ENCODE measurements at places on chromosomes 4 and X.

GRCh38 chr4:71713611-71714203 is 70.2 kb downstream of the GC start:
- DNase-seq, result no peak

DNA sequence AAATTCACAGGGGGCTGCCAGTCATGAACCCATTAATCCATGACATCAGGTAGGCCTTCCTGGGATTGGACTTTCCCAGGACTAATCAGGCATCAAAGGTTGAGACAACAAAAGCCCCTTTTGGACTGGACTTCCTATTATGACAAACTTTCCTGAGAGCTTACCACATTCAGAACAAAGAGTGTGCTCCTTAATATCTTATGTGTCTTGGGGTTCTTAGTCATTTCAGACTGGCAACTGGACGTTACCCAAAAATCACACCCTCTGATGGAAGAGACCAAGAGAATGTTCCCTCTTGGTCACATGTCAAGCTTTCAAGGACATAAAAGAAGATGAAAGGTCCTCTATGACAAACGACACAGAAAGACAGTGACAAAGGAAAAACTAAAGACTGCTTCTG is 31.6 kb upstream of the PPP1R2C start:
- no peak for DNase-seq

DNA sequence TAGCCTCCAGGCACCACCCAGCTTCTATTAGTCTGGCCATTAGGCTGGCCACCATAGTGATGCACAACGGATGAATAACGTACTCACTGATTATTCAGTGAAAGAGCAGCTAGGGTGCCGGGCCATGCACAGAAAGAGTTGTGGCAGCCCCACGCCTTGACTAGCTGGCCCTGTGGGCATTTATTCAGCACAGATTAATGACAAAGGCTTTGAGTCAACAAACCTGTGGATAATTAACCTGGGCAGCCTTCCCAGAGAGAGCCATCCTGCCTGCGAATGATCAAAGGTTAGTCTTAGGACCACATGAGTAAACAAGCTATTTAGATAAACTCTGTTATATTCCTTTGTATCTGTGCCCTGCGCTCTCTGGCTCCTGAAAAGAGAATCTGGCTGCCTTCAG is 37.2 kb downstream of the MAP9 start:
- DNase-seq, result no peak

GRCh38 chr4:139266208-139266582 is 13.8 kb downstream of the MGARP start:
- no peak for DNase-seq

GRCh38 chr4:148434075-148434773 is 8.0 kb downstream of the NR3C2 start:
- DNase-seq, result no peak

DNA sequence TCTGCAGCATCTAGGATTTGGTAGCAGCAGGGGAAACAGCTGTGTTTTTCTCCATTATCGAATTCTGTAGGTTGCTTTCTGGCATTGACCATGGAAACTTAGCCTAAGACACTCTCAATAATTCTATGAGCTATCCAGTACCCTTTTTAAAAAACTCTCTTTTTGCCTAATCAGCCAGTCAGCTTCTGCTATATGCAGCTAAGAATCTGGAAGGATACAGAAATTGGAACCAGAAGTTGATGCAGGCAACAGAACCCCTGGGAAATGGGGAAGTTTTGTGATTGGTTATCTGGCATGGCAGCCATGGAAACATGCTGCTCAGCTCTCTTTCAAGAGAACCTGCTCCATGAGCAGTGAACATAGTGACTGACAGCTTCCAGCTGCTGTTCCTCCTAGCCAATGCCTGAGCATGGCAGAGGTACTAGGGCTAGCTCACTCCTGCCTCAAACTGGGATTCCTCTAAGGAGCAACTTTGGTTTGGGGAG is 417.6 kb upstream of the MAOA start:
- DNase-seq, result no peak

GRCh38 chr4:174192943-174193342 is 90.5 kb downstream of the FBXO8 start:
- no peak for DNase-seq

DNA sequence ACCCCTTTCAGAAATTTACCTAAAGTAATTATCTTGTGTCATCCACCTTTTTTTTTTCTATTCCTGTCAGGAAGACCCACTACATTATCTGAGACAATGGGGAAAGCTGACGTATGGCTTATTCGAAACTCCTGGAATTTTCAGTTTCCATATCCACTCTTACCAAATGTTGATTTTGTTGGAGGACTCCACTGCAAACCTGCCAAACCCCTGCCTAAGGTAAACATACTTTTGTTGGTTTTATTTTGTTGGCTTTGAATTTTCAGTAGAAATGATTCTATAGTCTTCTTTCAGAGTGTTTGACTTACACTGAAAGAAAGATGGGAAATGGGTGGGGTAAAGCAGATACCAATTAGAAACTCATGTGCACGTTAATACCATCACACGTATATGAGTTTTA is 2.2 kb downstream of the UGT2B7 start:
- no peak for DNase-seq

DNA sequence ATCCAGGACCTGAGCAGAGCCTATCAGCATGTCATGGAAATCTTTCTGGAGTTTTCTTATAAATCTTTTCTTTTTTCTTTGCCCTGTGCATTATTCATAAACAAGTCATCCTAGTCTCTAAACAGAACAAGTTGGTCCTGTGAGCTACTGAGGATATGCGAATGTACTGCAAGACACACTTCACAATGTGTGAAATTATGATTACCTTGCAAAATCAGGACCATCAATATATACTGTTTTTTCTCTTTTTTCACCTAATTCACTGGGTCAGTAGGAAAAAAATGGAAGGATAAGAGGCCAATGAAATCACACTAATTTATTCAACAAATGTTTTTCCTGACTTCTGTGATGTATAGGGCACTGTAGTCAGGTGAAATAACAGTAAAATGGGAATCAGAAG is 14.4 kb upstream of the SORBS2 start:
- no peak for DNase-seq

DNA sequence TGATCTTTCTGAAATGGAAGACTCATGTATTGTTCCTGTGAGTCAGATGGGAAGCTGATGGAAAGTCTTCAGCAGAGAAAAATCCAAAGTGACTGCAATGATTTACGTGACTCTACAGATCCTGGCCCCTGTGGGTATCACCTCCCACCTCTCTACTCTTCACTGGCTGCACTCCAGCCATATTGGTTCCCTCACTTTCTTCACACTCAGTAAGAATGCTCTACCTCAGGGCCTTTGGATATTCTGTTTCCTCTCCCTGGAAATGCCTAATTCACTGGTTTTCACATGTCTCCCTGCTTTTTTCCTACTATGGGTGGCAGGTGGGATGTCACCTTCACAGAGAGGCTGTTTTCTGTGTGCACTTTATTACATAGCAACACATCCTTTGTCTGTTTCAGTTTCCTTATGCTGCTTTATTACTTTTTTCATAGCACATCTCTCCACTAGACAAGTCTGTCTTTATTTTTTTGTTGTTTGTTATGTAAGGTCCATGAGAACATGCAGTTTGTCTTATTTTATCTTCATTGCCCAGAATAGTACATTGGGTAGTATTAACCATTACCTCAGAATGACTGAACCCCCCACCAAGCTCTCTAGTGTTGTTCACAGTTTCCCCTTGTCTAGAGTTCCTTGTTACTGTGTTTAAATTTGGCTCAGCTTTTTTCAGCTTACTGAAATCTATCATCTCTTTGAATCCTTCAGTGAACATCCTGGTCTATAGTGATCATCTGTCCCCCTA is 57.6 kb upstream of the CLNK start:
- no peak for DNase-seq

GRCh38 chr4:185512516-185512915 is 22.8 kb downstream of the PDLIM3 start:
- DNase-seq, result no peak

GRCh38 chrX:29043746-29044145 is 456.5 kb downstream of the IL1RAPL1 start:
- no peak for DNase-seq

DNA sequence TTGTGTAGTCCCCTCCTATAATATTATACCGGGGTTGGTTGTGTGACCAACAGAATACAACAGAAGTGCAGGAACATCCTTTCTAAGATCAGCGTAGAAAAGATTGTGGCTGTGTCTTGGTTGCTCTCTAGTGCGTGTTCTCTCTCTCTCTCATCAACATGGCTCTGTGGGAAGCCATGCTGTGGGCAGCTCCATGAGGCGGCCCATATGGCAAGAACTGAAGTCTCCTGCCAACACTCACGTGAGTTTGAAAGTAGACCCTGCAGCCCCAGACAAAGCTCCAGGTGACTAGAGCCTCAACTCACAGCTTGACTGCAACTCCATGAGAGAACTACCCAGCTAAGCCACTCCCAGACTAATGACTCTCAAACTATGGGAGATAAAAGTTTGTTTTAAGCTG is 118.7 kb downstream of the TSPAN5 start:
- no peak for DNase-seq

GRCh38 chrX:133608406-133608805 is 193.1 kb upstream of the GPC4 start:
- DNase-seq, result no peak

- DNase-seq, result no peak
Measured at GRCh38 chrX:42531441-42531840, 246.5 kb downstream of the PPP1R2C start.

- no peak for DNase-seq
Measured at GRCh38 chr4:7313347-7313811, 121.0 kb downstream of the SORCS2 start.

- DNase-seq, result no peak
Measured at GRCh38 chr4:114163051-114163450, 183.6 kb upstream of the ARSJ start.

- DNase-seq, result no peak
Measured at GRCh38 chr4:7600247-7600646, 165.5 kb upstream of the PSAPL1 start.

GRCh38 chr4:169015186-169015623 is 5.2 kb upstream of the CBR4 start:
- DNase-seq, result no peak

GRCh38 chr4:6617246-6617645 is 23.2 kb upstream of the MRFAP1 start:
- DNase-seq, result no peak

GRCh38 chr4:76960014-76960413 is 10.5 kb downstream of the SEPTIN11 start:
- DNase-seq, result no peak

DNA sequence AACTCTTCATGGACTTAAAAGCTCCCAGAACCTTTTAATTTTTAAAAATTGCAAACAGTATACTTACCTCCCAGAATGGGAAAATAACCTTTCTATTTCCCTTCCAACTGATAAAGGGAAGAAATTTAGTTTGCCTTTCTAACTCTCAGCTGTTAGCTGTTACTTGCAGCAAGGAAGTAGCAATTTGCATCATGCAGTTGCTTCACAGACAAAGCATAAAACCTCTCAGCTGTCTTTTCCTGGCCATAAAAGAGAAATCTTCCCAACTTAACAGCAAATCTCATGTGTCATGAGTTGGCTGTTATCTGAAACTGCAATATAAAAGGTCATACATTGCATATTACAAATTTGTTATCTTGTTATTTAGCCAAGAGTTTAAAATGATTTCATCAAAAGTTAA is 18.4 kb downstream of the C4orf17 start:
- DNase-seq, result no peak

DNA sequence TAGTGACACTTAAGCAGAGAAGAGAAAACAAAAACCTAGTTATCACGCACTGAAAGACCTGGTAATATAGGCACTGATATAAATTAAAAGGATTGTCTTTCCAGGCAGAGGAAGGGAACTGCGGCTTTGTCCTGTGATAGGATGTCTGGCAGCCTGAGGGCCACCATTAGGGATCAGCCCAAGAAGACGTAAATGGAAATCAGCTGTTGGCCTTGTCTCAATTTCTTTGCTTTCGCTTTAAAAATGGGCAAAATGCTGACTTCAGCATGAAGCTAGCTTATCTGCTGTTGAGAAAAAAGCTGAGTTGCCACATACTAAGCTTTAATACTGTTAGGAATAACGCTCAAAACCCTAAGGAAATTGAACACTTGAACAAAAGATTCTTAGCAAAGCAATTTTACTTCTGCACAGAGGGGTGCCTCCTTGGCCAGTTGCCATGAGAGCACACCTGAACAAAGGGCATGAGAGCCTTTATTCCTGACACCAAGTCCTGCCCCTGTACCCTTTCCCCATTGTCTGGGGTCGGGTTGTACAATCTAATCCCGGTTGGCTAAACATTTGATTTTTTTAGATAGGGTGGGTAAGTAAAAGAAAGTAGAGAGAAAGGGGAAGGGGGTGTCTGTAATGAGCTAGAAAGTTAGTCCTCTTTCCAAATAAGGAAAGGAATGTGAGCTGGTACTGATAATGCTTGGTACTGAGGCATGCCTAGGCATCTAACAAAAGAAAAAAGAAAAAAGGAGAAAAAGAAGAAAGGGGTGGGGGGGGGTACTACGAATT is 85.1 kb upstream of the UCP1 start:
- no peak for DNase-seq

GRCh38 chrX:105210258-105210657 is 10.2 kb downstream of the TEX13A start:
- DNase-seq, result no peak

DNA sequence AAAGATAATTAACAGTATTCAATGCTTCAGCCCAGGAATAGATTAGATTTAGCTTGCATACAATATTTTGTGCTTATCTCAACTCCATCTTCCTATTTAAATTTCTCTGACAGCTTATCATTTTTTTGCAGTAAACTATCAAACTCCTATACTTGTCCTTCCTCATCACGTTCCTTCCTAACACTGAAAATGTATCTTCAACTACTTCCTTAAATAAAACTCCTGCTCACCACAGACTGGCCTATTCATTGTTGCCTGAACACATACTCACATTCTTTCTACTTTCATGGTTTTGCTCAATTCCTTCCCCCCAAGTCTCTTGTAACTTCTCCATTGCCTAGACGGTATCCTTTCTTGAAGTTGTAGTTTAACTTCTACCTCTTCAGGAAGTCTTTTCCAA is 28.5 kb upstream of the PTPN13 start:
- DNase-seq, result no peak

GRCh38 chr4:124833831-124834505 is 121.4 kb upstream of the ANKRD50 start:
- DNase-seq, result no peak

DNA sequence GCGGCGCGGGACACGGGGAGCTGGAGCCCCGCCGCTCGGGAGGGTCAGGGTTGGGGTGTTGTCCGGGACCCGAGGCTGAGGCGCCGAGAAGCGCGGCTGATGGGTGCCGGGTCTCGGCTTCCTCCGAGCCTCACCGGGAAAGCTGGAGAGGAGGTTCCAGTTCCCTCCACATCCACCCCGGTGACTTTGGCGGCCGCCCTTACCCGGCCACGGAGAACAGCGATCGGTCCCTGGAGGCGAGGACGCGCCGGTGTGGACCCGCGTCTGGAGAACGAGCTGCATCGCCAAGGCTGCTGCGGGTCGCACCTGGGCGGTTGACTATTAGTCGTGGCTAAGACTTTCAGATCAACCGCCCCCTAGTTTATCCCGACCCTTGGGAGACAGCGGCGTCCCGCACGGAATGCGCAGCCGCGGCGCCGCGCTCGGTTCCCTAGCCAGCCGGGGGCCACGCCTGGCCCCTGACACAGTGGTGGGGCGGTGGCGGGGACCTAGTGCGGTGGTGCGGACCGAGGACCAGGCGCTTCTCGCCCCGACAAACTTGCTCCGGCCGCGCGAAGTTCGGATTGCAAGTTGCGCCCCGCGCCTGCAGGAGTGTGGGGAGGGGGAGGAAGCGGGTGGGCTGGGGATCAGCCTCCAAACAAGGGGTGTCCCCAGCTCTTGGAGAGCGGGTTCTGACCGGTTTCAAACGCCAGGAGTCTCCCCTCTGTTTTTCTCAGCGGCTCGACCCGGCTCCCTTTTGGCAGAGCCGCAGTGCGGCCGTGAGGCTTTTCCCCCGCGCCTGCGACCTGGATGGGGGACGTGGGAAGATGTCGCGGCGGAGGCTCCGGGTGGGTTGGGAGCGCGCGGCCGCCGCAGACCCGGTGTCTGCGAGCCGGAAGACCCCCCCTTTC is 568 bp downstream of the FHDC1 start:
- DNase-seq, result no peak

All from activated effector memory CD4-positive, alpha-beta T cell treated with anti-CD3 and anti-CD28 coated beads, Interleukin-2, amount 50 U/mL, for 16 hours (primary cell).